C1 segment of cervical spinal cord (tissue), 14 donors: ENCODE measurements at places on chromosomes 12 and 14.

GRCh38 chr14:105072892-105073719 is 7.9 kb upstream of the GPR132 start:
- no peak for DNase-seq

- no peak for DNase-seq
Observed at GRCh38 chr12:78371284-78371683, 493.3 kb upstream of the SYT1 start.

DNA sequence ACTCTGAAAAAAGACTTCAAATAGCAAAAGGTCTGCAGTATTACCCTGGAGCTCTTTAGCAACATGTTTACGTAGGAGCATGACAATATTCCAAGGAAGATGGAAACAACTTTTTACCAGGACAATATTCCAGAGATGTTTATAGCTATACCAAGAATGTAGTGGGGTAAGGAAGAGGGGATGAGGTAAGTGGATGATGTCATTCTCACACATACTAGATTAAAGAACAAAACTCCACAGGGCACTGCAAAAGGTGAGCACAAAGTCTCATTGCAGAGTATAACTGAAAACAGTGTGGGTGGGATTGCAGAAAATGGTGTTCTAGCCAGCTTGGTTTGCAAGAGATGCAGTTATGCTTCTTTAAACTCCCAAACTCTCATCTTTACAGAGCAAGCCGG is 8.4 kb downstream of the CMTM5 start:
- DNase-seq = no peak

DNA sequence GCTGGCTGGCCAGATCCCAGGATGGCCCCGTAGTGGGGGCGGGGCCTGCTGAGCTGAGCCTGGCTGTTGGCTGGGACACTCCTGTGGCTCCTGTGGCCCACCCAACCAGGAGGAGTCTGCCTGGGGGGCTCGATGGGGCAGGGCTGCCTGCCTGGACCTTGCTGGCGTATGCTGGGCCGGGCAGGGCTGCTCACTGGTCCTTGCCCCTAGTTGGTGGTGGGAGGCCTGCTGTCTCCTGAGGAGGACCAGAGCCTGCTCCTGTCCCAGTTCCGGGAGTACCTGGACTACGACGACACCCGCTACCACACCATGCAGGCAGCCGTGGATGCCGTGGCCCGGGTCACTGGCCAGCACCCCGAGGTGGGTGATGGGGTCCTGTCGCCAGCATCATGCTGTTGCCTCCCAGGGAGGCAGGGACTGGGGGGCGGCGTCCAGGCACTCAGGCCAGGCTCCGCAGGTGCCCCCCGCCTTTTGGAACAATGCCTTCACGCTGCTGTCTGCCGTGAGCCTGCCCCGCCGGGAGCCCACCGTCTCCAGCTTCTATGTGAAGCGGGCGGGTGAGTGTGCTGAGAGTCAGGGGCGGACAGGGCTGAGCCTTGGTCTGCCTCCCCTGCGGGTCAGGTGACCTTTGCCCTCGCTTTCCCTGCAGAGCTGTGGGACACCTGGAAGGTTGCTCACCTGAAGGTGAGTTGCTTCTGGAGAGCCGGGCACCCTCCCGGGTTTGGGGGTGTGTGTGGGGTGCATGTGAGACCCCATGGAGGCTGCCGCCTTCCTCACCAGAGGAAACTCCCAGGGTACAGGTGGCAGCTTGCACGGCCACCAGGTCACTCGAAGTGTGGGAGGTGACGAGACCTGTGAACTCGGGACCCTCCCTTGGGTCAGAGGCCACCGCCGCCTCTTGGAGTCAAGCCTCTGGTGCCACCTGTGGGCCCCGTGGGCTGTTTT is 3.4 kb downstream of the NOC4L start:
- no peak for DNase-seq

GRCh38 chr14:64636208-64636979 is 67.8 kb upstream of the PLEKHG3 start:
- peak; percentile 48 for DNase-seq

- no peak for DNase-seq
Observed at GRCh38 chr12:68469113-68469512, 137.0 kb upstream of the MDM1 start.

GRCh38 chr12:27548301-27549199 is 24.5 kb downstream of the PPFIBP1 start:
- DNase-seq = no peak

- DNase-seq = no peak
Observed at GRCh38 chr12:11106288-11106687, 14.2 kb upstream of the TAS2R43 start.

GRCh38 chr14:80350707-80351106 is 139.4 kb upstream of the DIO2 start:
- no peak for DNase-seq

DNA sequence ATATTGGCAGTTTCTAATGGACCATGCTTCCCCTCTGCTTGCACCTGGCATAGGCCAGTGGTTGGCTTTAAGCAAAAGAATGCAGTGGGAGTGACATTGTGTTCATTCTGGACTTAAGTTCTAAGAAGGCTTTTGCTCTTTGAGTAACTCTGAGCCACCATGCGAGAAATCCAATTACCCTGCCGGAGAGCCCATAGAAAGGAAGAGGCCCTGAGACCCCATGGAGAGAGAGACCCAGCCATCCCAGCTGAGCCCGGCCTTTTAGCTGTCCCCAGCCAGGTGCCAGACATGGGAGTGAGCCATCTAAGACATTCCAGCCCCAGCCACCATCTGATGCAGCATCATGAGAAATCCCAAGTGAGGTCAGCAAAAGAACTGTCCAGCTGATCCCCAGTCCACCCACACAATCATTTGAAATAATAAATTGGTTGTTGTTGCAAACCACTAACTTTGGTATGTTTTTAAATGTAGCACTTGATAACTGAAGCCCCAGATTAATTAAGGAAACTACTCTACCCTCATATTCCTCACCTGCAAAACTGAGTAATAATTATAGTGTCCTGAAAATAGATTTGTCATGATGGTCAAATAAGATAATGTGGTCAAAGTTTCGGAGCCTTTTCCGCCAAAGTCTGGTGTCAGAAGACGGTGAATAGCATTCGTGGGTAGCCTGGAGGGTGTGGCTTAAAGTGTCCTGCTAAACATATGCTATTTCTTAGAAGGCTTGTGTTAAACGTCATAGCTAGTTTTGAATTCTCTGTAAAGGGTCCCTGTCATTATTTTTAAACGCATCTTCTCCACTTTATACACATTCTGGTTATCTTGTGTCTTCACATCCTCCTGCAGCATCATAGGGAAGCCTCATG is 166.6 kb upstream of the PELI2 start:
- no peak for DNase-seq

DNA sequence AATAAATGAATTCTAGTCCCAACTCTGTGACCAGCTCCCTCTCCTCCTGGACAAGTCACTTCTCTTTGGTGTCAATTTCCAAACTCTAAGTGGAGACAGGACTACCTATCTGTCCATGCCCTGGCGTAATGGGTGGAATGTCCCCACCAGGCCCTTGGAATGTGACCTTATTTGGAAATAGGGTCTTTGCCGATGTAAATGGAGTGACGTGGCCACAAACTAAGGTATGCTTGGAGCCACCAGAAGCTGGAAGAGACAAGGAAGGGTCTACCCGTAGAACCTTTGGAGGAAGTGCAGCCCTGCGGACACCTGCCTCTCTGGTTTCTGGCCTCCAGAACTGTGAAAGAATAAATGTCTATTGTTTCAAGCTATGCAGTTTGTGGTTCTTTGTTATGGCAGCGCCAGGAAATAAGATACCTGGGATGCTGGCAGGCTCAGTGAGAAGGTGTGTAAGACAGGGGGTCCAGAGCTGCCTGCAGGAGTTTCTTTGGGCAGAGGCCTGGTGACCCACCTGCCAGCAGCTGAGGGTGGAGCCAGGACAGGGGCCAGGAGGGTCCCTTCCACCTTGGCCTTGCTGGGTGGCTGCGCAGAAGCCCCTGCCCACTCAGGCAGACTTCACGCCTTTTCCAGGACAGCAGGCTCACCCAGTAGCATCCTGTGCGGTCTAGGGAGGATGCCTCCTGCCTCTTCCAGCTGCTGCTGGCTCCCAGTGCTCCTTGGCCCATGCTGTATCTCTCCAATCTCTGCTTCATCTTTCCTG is 45.8 kb downstream of the ARL6IP4 start:
- DNase-seq = no peak

- DNase-seq = no peak
Observed at GRCh38 chr12:50458606-50459005, 46.2 kb upstream of the DIP2B start.

DNA sequence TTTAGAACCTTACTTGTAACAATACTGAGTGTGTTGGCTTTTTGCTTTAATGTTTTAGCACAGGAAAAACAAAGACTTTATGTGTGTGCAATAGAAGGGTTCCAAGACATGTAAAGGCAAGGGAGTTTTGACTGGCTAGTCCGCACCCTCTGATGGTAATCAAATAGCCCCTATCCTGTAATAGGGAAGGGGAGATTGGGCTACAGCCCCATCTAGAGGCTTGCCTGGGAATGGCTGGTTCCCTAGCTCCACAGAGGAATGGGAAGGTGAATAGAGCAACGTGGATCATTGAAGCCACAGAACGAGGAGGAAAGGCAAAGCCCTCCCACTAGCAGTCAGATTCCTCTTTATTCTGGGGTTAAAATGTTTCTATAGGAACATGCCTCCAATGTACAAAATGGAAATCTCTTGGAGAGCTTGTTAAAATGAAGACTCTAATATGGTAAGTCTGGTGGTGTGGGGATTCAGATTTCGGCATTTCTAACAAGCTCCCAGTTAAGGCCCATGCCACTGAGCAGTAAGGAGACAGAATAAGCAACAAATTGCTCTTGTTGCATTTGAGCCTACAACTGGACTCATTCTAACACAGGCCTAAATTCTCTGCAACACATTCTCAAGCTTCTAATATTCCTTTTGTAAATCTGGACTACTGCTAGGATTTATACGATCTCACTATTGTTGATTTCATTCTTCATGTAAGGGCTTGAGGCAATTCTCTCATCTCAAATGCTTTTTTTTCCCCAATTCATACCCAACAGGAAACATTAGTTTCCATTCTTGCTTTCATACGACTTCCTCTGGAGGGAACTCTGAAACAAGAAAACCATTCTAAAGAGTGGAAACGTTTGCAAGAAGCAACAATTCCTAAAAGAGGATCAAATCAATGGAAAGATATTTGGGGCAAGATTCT is 57.1 kb downstream of the NIN start:
- DNase-seq = peak; percentile 22

GRCh38 chr14:44701563-44702263 is 194.6 kb upstream of the FSCB start:
- DNase-seq = no peak

GRCh38 chr12:41930866-41931437 is 213.7 kb downstream of the GXYLT1 start:
- no peak for DNase-seq

GRCh38 chr12:125210104-125210755 is 145.0 kb downstream of the AACS start:
- no peak for DNase-seq

DNA sequence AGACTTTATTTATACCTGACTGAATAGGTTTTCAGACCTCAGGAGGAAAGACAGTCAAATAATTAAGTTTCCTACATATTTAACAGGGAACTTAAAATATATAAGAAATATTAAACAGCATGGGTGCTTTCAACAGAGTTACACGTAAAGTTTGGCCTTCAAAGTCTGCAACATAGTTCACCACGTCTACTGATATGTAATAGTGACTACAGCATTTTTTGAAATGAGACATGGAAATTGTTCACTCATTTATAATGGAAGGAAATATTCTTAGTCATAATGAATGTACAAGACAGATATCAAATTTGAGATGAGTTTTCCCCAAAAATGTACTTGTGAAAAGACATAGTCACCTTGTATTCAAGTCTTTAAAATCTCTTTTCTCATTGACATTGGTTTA is 56.7 kb upstream of the KCNMB4 start:
- no peak for DNase-seq

DNA sequence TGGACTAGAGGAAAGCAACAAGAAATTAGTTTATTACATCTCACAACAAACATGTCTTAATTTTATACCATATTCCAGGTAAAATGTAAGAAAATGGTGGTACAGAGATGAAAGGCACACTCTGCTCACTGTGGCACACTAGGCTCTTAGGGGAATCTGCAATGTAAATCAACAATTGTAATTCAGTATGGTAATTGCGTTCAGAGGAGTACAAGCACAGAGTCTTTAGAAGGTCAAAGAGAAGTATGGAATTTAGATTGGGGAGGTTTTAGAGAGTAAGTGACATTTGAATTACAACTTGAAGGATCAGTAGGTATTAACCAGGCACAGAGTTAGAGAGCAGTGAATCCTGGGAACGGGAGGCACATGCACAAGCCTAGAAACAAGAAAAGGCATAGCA is 694.0 kb upstream of the USP15 start:
- no peak for DNase-seq

DNA sequence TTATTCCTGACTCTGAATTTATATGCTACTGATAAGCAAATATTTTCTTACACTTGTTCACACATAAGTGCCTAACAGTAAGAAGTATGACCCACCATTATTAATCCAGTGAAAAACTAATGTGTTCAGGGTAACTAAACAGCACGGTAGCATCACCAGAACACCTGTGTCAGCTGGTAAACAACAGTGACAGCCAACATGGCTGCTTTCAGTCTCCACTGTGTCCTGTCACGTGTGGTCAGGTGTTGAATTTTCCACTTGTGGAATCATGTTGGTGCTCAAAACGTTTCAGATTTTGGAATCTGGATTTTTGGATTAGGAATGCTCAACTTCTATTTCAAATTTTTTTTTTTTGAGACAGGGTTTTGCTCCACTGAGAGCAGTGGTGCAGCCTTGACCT is 14.3 kb upstream of the ATP23 start:
- no peak for DNase-seq

DNA sequence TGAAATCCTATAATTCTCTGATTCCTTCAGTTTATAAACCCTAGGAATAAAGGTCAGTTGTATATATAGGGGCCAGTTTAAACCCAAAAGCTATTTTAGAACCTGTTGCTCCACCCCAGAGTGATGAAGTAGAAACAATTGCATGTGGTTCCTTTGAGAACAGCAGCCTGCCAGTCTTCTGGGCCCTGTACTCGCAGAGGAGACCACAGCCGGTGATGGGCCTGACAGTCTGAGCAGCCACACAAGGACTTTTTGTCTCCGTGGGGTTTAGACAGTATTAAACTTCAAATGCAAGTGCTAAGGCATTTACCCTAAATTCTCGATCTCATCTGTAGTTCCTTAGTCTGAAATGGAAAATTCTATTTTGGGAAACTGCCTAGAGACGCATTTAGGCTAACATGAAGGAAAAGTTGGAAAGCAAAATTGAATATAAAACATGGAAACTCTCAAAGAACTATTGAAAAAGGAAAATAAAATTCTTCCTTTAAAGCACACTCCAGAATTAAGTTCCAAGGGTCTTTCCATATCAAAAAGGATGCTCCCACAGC is 80.6 kb downstream of the PRICKLE1 start:
- no peak for DNase-seq

- DNase-seq = no peak
Observed at GRCh38 chr14:77970646-77971045, 170.7 kb downstream of the ADCK1 start.
